Aorta (tissue), 5 donors: ENCODE measurements at places on chromosomes 16 and 17. TPM values are rescaled to one million over a fixed set of nuclear protein-coding genes. Genes with fewer than 3 reads are reported as not detected.

Gene NRN1L
- polyA plus RNA-seq, result 1.5 TPM

Gene PLEKHH3
- 10.0 TPM for polyA plus RNA-seq

Gene NMRAL1
- polyA plus RNA-seq, result 69.1 TPM

Gene SLC5A11
- 0.08 TPM for polyA plus RNA-seq

Gene CDRT15
- polyA plus RNA-seq, result not detected

Gene KRTAP2-3
- not detected for polyA plus RNA-seq

Gene HSBP1
- polyA plus RNA-seq, result 27.2 TPM

Gene AURKB
- not detected for polyA plus RNA-seq

Gene NLRC5
- 22.6 TPM for polyA plus RNA-seq

Gene CASKIN1
- polyA plus RNA-seq, result 0.13 TPM

Gene LPO
- polyA plus RNA-seq, result not detected

Gene SMCR8
- 3.9 TPM for polyA plus RNA-seq

Gene TBC1D3K
- not detected for polyA plus RNA-seq

Gene SLC13A5
- polyA plus RNA-seq, result not detected

Gene SLC12A3
- polyA plus RNA-seq, result not detected
